ENCODE measurements at places on chromosomes 2 and 18. TPM values are rescaled to one million over a fixed set of nuclear protein-coding genes. Genes with fewer than 3 reads are reported as not detected.

DNA sequence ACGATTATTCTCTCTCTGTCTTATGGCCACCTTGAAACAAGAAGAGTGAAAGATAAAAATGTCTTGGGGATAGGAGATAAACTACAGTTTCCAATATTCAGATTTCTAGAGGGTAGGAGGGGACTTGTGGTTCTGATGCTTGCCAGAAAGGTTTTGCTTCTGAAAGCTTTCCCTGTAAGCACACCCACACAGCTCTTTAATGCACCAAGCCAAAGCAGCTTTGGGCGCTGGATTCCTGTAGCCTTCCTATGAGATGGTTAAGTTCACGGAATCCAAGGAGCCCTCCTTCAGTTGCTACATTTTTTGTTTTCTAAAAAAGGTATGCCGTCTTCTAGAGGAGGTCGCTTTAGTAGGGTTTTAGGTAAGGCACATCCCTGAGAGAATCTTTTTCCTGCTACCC is 4.9 kb downstream of the LRRTM1 start:
- no peak for DNase-seq

PCARE gene
- 0.02 TPM for polyA plus RNA-seq

SIX2 gene
- polyA plus RNA-seq, result 16.7 TPM

GRCh38 chr18:57447154-57447621 is 12.0 kb downstream of the ONECUT2 start:
- DNase-seq, result no peak

DNA sequence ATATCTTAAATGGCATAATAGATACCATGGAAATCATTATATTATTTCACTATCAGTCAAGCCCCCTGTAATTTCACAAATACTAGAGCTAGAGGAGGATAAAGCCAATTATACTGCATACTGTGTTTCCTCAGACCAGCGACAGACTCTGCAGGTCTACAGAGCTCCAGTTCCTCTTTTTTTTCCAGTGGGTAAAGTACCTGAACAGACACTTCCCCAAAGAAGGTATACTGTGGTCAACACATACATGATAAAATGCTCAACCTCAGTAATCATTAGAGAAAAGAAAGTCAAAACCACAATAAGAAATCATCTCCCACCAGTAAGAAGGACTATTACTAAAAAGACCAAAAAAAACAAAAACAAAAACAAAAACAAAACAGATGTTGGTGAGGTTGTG is 44.6 kb downstream of the SCN7A start:
- no peak for DNase-seq

LIMS2 gene
- polyA plus RNA-seq, result 45.1 TPM

DNA sequence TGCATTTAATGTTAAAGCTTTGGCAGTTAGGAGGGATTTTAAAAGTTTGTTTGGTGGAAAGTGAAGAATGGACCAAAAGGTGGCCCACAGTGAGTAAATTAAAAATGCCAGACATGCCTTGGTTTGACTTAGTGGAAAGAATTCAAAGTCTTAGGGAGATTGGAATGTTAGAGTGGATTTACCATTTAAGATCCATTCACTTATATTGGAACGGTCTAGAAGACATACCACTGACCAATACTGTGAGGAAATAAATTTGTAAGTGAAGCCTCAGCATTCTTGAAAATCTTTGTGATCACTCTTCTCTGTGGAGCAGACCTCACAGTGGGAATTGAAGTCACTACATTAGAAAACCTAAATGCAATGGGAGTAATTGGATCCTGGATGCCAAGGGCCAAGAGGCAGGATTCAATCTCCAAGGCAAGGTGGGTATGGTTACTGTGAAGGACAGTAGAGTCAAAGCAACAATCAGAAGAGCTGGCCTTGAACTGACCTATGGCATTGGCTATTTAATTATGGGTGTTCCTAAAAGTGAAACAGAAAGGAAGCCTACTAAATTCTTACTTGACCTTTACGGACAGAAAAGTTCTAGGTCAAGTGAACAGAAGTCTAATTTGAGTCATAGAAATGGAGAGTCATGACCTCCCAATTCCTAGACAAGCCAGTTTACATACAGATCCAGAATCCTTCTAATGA is 40.2 kb upstream of the VRK2 start:
- DNase-seq, result no peak
